ENCODE measurements at places on chromosomes 5 and 9.

- DNase-seq, result no peak
These were observed 209.4 kb upstream of the RGMB start for GRCh38 chr5:98563885-98564653.

GRCh38 chr9:6575324-6576034 is 70.0 kb downstream of the GLDC start:
- no peak for DNase-seq

- no peak for DNase-seq
These were observed 52.7 kb upstream of the LARP1 start for GRCh38 chr5:154702477-154702876.

- no peak for DNase-seq
These were observed 83.0 kb upstream of the GNA14 start for GRCh38 chr9:77731008-77731698.

- no peak for DNase-seq
These were observed 32.8 kb upstream of the PIP5K1B start for GRCh38 chr9:68672215-68672614.

DNA sequence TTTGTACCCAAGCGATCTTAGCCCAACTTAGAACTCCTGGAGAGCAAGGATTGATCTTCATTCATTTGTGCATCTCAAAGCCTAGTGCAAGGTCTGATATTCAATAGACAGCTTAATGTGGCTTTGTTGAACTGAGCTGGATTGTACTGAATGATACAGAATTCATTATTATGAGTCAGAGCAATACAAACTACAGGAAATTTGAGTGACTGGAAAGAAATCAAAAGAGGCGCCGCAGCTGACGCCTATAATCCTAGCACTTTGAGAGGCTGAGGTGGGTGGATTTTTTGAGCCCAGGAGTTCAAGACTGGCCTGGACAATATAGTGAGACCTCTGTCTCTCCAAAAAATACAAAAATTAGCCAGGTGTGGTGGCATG is 58.6 kb downstream of the ENC1 start:
- no peak for DNase-seq

- no peak for DNase-seq
These were observed 61.3 kb downstream of the RASGRF2 start for GRCh38 chr5:81021486-81021885.

DNA sequence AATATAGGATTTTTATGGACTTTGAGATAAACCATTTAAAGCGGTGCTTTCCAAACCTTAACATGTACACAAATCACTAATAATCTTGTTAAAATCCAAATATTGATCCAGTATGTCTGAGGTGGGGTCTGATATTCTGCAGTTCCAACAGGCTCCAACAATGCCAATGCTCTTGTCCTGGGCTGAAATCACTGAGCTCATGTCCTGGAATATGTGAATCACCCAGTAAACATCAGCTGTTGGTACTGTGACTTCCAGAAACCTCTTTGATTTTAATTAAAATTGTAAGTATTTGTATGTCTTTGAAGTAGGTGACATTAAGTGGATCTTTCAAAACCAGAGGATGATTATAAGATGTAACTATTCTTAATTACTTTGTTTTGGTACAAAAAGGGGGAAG is 52.8 kb upstream of the CAST start:
- DNase-seq, result no peak

DNA sequence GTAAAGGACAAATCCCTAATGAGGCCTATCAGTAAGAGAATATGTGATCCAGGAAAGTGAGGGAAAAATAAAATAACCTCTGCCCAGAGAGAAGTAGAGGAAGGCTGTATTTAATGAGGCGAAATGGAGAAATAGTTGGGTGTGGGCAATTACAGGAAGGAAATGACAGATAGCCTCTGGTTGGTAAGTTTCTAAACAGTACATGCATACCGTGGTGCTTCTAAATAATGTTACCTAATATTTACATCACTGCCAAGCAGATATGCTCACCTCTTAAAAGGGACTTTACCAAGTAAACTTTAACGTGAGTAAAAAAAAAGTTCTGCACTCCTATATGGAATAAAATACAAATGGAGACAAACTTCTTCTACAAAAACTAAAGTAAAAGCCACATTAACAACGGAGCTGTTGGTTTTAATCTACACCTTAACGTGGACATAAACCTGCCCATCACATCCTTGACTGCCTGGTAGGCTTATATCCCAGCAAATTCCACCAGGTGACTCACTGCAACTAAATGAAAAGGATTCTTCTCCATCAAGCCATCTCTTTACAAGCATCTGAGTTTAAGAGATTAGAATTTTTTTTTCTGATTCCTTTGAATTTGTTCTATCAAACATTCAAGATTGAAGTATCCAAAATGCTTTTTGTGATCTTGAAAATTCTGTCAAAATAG is 12.4 kb downstream of the NFIL3 start:
- DNase-seq, result no peak

GRCh38 chr5:69312459-69313160 is 20.0 kb downstream of the CCDC125 start:
- DNase-seq, result no peak

DNA sequence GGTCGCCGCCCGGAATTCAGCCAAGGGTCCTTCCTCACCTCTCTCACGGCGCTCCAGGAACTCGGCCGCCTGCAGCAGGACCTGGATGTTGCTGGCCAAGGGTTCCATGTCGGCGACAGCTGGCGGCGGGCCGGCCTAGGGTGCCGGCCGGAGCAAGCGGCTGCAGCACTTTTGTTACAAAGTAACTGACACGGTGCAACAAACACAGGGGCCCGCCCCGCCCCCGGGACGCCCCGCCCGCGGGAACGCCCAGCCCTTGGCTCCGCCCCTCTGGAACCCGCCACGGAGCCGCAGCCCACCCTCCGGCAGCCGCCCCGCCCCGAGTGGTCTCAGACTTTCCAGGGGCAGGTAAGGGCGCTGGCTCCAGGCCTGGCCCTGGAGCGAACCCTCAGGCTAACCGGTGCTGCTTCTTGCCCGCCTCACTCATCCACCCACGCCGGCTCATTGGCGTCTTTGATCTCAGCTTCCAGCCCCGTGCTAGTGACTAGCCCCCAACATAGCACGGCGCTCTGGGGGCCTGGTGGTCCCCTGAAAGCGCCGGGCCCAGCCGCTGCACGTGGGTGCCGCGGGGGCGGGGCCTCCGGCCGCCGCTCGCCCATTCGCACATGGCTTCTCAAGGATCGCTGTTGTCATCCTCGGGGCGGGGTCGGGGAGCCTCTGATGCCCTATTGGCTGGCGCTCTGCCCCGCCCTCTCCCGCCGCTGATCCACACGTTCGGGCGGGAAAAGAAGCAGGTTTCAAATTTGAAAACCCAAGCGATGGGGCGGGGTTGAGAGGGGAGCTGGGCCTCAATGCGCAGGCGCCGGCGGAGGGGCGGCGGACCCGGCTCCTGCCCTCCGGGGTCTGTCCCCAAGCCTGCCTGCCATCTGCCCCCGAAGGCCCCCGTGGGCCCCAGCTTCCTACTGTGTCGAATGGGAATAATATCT is at the start of gene MXD3:
Gene MXD3 (minus strand): TSS at position 176 of the 926 bp plus-strand sequence. CDS start 68 bp downstream, at position 108.
- DNase-seq, result peak; percentile 85

GRCh38 chr9:123375469-123376132 is 19.6 kb downstream of the CRB2 start:
- no peak for DNase-seq

- DNase-seq, result no peak
These were observed 57.6 kb downstream of the PAX5 start for GRCh38 chr9:36976371-36977030.

DNA sequence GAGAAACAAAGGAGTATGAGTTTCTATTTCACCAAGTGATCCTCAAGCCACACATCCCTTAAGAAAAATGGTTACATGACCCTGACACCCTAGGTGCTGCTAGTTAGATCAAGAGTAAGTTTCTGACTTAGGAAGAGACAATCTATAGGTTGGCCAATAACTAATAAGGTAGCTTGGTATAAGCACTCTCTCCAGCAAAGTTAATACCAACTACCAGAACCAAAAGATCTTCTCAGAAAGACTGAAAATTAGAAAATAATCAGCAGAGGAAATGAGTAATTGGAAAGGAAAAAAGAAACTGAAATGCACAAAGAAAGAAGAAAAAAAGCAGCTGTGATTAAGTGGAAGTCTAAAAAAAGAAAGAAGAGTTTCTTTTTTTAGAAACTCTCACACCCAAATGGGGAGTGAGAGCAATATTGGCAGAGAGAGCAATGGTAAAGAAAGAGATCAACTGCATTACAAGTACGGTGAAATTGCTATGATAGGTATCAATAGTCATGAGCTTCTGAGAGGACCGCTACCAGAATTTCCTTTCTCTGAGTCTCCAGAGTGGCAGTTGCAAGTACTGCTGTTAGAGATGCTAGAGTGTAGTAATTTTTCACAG is 195.5 kb downstream of the TMEM167A start:
- DNase-seq, result no peak

DNA sequence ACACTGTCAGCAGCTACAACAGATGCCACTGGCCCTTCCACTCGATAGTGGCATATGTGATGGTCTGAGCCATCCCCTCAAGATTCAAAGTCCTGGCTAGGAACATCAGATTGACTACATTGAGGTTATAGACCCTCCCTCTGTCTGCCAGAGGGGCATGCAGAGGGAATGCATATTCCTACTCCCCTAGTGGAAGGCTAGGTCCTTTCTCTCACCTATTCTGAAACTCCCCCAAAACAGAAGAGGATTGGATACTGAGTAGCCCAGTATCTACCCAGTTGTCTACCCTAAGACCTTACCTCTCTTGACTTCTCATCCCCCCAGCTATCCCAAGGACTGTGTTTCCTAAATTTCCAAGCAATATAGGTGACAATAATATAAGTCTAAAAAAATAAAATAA is 78.5 kb upstream of the PDE4D start:
- DNase-seq, result no peak

GRCh38 chr5:75524071-75524470 is 12.4 kb downstream of the POLK start:
- DNase-seq, result no peak
